ENCODE measurements at places on chromosomes 2 and 18. TPM values are rescaled to one million over a fixed set of nuclear protein-coding genes. Genes with fewer than 3 reads are reported as not detected.

DNA sequence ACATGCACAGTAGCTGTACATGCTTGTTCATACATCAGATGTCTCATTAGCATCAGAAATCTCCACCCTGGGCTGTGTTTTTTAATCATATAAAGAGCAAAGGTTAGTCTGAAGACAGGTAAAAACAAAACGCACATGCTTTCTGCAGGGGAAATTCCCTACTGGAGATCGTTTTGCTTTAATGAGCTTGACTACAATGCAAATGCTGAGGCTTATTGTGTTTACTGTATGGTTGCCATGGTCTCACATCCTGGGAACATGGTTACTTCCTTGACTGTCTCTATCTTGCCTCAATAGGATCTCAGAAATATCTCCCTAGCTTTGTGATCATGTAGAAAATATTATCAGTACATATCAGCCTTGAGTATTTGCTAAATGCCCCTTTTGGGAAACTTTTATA is 336.5 kb upstream of the TFPI start:
- no peak overlapping the region for H3K27ac ChIP-seq
- H3K4me1 ChIP-seq: peaks cover 22% of the 10 kb centered on the region
- no peak for DNase-seq
- H3K4me3 ChIP-seq: no peak overlapping the region

- no peak overlapping the region for H3K4me3 ChIP-seq
- no peak for DNase-seq
- H3K27ac ChIP-seq: peak overlapping the region; percentile 82
- peaks cover 13% of the 10 kb centered on the region for H3K36me3 ChIP-seq
Measured at GRCh38 chr2:231294571-231295362, 96.3 kb downstream of the ARMC9 start.

DNA sequence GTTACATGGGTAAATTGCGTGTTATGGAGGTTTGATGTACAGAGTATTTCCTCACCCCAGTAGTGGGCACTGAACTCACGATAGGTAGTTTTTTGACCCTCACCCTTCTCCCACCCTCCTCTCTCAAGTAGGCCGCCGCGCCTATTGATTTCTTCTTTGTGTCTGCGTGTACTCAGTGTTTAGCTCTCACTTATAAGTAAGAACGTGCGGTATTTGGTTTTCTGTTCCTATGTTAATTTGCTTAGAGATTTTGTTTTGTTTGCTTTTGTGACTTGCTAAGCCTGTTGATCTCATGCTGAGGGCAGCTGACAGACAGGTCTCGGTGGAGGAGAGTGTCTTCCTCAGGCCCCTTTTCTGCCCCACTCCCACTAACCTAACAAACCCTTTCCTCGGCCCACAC is 36.2 kb downstream of the ACOXL start:
- H3K27ac ChIP-seq: no peak overlapping the region
- no peaks in the 10 kb centered on the region for H3K27me3 ChIP-seq
- H3K4me1 ChIP-seq: peaks cover 59% of the 10 kb centered on the region
- H3K4me3 ChIP-seq: peak overlapping the region; percentile 5
- peaks cover 11% of the 10 kb centered on the region for H3K36me3 ChIP-seq

CHRND gene
- 0.07 TPM for total RNA-seq

- peaks cover 28% of the 10 kb centered on the region for H3K4me1 ChIP-seq
- no peak for DNase-seq
- no peak overlapping the region for H3K27ac ChIP-seq
- peaks cover 8% of the 10 kb centered on the region for H3K36me3 ChIP-seq
- H3K27me3 ChIP-seq: 0 out of 2 replicates have a peak, but pooled peaks cover 3% of the 10 kb centered on the region
- no peak overlapping the region for H3K4me3 ChIP-seq
Measured at GRCh38 chr18:1999387-1999786, 571.9 kb downstream of the METTL4 start.

DNA sequence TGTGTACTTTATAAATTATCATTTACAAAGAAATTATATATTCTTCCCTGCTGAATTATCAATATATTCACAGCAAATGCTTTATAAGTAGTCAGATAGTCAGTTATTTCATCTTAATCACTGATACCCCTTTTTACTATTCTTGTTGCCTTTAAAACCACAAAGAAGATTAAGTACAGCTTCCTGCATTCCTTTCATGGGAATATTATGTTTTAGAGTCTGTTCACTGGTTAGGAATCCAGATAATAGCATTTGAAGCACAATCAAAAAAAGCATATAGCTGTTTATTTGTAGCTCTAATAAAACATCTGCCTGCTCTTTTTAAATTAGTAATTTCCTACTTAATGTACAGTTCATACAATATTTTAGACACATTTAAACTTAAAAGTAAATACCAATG is 508.9 kb downstream of the FBXO15 start:
- H3K36me3 ChIP-seq: no peaks in the 10 kb centered on the region
- H3K4me1 ChIP-seq: 0 out of 2 replicates have a peak, but pooled peaks cover 3% of the 10 kb centered on the region
- H3K4me3 ChIP-seq: no peak overlapping the region

- no peaks in the 10 kb centered on the region for H3K27me3 ChIP-seq
- no peak overlapping the region for H3K4me3 ChIP-seq
- peak overlapping the region; percentile 96 for H3K27ac ChIP-seq
- peaks cover 3% of the 10 kb centered on the region for H3K36me3 ChIP-seq
Measured at GRCh38 chr2:222907790-222908441, 47.1 kb downstream of the ACSL3 start.

DNA sequence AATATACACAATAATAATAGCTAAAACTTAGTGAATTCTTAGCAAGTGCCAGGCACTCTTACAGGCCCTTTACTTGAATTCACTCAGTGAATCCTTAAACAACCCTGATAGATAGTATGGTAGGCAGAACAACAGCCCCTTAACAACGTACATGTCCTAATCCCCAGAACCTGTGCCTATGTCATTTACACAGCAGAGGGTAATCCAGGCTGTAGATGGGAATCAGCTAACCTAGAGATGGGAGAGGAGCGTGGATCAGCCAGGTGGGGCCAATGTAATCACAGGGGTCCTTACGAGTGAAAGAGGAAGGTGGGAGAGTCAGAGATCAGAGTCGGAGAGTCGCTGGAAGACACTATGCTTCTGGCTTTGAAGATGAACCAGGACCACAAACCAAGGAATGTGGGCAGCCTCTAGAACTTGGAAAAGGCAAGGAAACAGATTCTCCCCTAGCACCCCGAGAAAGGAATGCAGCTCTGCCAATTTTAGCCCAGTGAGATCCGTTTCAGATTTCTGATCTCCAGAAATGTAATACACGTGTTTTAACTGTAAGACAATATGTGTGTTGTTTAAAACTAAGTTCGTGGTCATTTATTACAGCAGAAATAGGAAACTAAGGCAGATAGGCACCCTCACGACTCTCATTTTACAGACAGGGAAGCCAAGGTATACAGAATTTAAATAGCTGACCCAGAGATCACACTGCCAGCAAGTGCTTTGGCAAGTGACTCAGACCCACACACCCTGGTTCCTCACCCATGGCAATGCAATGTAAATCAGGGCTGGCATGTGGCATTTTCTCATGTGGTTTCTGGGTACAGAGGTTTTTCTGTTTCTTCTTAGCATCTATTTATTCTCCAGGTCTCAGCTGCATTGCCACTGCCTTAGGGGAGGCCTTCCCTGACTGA is 68.9 kb downstream of the DOCK10 start:
- H3K27me3 ChIP-seq: no peaks in the 10 kb centered on the region
- H3K4me1 ChIP-seq: peaks cover 3% of the 10 kb centered on the region
- no peak overlapping the region for H3K27ac ChIP-seq
- H3K36me3 ChIP-seq: no peaks in the 10 kb centered on the region

PLCL1 gene
- 0.11 TPM for total RNA-seq

DNA sequence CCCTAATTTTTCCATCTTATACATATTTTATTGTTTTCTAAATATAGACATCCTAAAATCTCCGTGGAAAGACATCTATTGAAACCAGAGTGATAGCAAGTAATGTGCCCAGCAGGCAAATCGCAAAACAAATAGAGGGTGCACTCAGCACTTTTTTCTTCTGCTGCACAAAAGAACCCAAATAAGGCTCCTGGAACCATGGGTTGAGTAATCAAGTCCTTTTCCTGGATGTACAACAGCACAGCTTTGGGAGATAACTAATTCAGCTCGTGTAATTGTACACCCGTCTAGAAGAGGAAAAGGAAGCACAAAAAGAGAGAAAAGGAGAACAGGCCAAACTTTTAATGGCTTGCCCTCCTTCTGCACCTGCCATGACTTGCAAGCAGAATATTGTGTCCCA is 126.9 kb upstream of the TLK1 start:
- DNase-seq: no peak
- H3K36me3 ChIP-seq: no peaks in the 10 kb centered on the region
- no peak overlapping the region for H3K4me3 ChIP-seq
- peaks cover 19% of the 10 kb centered on the region for H3K4me1 ChIP-seq
- H3K27me3 ChIP-seq: no peaks in the 10 kb centered on the region
- H3K27ac ChIP-seq: no peak overlapping the region

- H3K27ac ChIP-seq: peak overlapping the region; percentile 98
- no peaks in the 10 kb centered on the region for H3K27me3 ChIP-seq
- DNase-seq: no peak
- H3K4me3 ChIP-seq: peak overlapping the region; percentile 57
- H3K4me1 ChIP-seq: peaks cover 90% of the 10 kb centered on the region
- peaks cover 10% of the 10 kb centered on the region for H3K36me3 ChIP-seq
Measured at GRCh38 chr2:201971531-201972228, 62.0 kb upstream of the FZD7 start.

DNA sequence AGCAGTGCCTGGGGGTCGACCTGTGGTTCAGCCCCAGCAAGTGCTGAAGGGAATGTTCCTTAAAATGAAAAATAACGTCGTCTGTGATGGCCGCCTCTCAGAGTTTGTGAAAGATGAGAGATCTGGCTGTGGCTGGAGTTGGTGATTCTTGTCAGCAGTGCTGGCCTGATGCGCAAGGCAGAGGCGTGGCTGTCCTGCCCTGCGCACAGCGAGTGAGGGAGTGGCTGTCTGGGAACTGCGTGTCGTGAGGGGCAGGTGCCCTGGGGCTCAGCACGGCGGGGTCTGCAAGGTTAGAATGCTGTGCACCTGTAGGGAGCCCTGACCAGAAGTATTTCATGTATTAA is 8.8 kb downstream of the NFATC1 start:
- peaks cover 1% of the 10 kb centered on the region for H3K27me3 ChIP-seq
- no peak overlapping the region for H3K4me3 ChIP-seq
- H3K4me1 ChIP-seq: peaks cover 43% of the 10 kb centered on the region
- peak overlapping the region; percentile 68 for H3K27ac ChIP-seq

GRCh38 chr2:75415731-75416130 is 145.0 kb downstream of the EVA1A start:
- no peak for DNase-seq
- no peaks in the 10 kb centered on the region for H3K27me3 ChIP-seq
- peaks cover 11% of the 10 kb centered on the region for H3K4me1 ChIP-seq
- H3K36me3 ChIP-seq: no peaks in the 10 kb centered on the region
- H3K27ac ChIP-seq: no peak overlapping the region
- H3K4me3 ChIP-seq: no peak overlapping the region

RIT2 gene
- total RNA-seq: 1.4 TPM

GRCh38 chr2:22124003-22124402 is 1000.2 kb downstream of the TDRD15 start:
- H3K4me3 ChIP-seq: no peak overlapping the region
- no peak for DNase-seq
- H3K36me3 ChIP-seq: peaks cover 9% of the 10 kb centered on the region
- peaks cover 19% of the 10 kb centered on the region for H3K4me1 ChIP-seq

- H3K36me3 ChIP-seq: peaks cover 14% of the 10 kb centered on the region
- H3K27me3 ChIP-seq: no peaks in the 10 kb centered on the region
- H3K27ac ChIP-seq: peak overlapping the region; percentile 59
- H3K4me3 ChIP-seq: no peak overlapping the region
Measured at GRCh38 chr2:190674966-190675650, 26.2 kb downstream of the NAB1 start.

- H3K27me3 ChIP-seq: no peaks in the 10 kb centered on the region
- DNase-seq: no peak
- H3K4me3 ChIP-seq: no peak overlapping the region
- no peaks in the 10 kb centered on the region for H3K4me1 ChIP-seq
- no peak overlapping the region for H3K27ac ChIP-seq
Measured at GRCh38 chr2:185147361-185147760, 549.0 kb downstream of the ZNF804A start.
